ENCODE measurements at places on chromosomes 16 and 17. TPM values are rescaled to one million over a fixed set of nuclear protein-coding genes. Genes with fewer than 3 reads are reported as not detected.

The KRT17 gene
- total RNA-seq, result not detected

The TRAF4 gene
- 147 TPM for total RNA-seq

The TMEM114 gene
- total RNA-seq, result not detected

The STX1B gene
- 2.5 TPM for total RNA-seq

The TEDC2 gene
- total RNA-seq, result 43.0 TPM

The ABCC1 gene
- 39.9 TPM for total RNA-seq

The COQ7 gene
- total RNA-seq, result 23.4 TPM

The PRR29 gene
- total RNA-seq, result not detected

The TPSG1 gene
- not detected for total RNA-seq
